ENCODE measurements at places on chromosomes 13 and 19.

GRCh38 chr19:43457809-43458208 lies 7.6 kb downstream of the LYPD3 start:
- DNase-seq = no peak

- DNase-seq = no peak
Measured at GRCh38 chr19:52987221-52987620, 24.5 kb upstream of the ZNF816 start.

GRCh38 chr19:46859637-46860124 lies 1.1 kb upstream of the ARHGAP35 start:
- no peak for DNase-seq

DNA sequence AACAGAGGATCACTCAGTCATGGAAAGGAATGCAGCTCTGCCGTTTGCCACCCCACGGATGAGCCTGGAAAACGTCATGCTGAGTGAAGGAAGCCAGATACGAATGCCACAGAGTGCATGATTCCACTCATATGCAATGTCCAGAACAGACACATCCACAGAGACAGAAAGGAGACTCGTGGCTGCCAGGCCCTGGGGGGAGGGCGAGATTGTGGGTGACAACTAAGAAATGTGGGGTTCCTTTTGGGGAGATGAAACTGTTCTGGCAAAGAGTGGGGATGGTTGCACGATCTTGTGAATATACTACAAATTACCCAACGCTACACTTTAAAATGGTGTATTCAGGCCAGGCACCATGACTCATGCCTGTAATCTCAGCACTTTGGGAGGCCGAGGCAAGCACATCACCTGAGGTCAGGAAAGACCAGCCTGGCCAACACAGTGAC lies 27.2 kb upstream of the NAPA start:
- no peak for DNase-seq

DNA sequence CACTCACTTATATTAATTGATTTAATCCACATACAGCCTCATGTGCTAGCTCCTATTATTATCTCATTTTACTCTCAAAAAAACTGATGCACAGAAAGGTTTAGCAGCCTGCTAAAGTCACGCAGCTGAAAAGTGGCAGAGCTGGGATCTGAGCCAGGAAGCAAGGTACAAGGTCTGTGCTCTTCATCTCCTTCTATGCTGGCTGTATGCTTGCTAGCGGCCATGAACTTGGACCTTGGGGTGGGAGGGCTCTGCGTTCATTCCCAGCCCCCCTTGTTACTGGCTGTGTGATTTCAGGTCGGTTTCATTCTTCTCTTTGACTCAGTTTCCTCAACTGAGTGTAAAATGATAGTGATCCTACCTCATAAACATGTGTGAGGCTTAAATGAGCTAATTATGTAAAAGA lies 69.8 kb downstream of the ALOX5AP start:
- no peak for DNase-seq

Measured in naive thymus-derived CD4-positive, alpha-beta T cell (primary cell).